NCI-H187 (cell line): ENCODE measurements at places on chromosomes 12 and 14.

DNA sequence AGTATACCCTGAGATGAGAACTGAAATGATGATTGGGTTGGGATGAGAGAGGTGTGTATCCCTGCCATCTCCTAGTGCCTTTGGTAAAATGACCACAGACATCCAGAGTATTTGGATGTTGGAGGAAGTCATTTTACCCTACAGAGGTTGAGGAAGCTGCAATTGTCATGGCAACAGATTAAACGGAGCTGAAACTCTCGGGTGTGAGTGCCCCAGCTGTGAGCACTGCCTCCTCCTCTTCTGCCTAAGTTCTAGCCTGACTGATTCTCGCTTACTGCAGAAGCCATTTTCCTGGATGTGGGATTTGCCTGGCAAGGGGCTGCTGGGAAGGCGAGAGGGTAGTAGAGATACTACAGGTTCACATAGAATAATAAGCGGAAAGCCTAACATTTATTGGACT lies 10.3 kb upstream of the PPP4R4 start:
- DNase-seq, result no peak

- DNase-seq, result no peak
Observed at GRCh38 chr14:58298477-58299400, at the start of gene ARID4A. ARID4A (plus strand) TSS chr14:58298555; CDS start chr14:58299855, 1,300 bp downstream.

DNA sequence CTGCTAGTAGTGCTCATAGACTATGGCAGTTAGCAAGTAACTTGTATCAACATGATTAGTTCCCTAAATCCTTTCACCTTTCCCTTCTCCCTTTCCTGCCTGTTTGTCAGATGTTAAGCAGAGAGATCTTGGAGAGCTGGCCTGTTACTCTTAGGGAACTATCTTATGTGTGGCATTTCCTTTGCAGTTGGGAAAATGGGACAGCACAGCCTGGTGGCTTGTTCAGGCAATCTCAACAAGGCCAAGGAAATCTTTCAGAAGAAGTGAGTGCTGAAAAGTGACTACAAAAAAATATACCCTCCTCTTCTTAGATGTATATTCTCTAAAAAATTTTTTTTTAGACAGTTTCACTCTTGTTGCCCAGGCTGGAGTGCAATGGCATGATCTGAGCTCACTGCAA lies 7.4 kb downstream of the PARP2 start:
- no peak for DNase-seq

DNA sequence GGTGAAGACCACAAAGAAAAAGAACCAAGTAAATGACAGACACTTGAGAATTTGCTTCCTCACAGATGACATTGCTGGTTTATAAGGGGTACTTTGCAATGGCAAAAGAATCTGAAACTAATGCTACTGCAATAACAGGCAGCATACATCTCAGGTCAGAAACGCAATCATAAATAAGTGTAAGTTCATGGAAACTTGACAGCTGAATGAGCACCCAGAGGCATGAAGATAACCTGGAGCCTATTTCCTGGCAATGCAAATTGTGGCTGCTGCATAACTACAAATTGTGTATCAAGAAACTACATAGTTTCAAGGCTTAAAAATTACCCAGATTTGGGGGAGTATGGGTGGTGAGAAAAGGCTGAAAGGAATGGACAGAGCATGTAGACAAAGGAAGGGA lies 8.5 kb upstream of the MYO1A start:
- no peak for DNase-seq

- DNase-seq, result no peak
Observed at GRCh38 chr12:6469609-6470374, 685 bp downstream of the VAMP1 start.

- no peak for DNase-seq
Observed at GRCh38 chr14:104599446-104599845, 5.1 kb downstream of the TMEM179 start.

DNA sequence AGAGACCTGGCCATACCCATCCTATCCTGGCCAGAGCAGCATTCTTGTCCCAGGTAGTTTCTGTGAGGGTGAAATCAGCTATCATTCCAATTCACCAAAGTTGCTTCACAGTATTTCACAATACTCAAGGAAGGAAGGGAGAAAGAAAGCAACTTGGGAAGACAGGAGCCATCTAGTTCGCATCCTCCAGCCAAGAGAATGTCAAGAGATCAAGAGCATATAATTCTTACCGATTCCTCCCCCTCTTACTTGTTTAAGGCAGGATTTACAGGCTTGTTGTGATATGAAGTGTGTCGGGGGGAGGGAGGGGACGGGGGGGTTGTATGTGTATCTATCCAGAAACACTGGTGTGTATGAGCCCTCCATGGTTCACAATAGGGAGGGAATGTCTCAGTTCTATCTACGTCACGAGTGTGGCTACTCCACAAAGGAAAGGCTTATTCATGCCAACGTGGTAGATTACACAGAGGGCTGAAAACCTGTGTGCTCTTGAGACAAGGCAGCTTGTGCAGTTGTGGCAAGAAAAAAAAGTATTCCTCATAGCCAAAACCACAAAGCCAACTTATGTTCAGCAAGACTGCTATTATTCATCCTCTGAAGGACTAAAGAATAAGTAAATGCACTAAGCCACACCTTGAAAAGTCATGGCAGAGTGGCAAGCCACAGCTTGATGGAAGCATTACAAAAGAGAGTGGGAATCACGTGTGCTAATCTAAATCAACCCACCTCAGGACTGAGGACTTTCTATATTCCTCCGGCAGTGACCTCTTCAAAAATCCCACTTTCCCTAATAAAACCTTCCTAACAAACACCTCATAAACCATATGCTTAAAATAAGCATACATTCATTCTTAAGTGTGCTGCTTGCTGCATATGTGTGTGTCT lies 35.0 kb downstream of the CORO1C start:
- DNase-seq, result peak; percentile 92

- DNase-seq, result no peak
Observed at GRCh38 chr12:8156416-8156815, 399 bp upstream of the ZNF705A start.

GRCh38 chr12:53299101-53299453 lies 418 bp upstream of the MYG1 start:
- DNase-seq, result no peak

GRCh38 chr12:112479413-112479812 lies 60.7 kb downstream of the PTPN11 start:
- DNase-seq, result no peak

GRCh38 chr12:67442347-67442841 lies 173.2 kb downstream of the CAND1 start:
- DNase-seq, result no peak

- no peak for DNase-seq
Observed at GRCh38 chr12:83866477-83866876, 1046.1 kb downstream of the SLC6A15 start.

GRCh38 chr12:120642826-120643225 lies 2.4 kb downstream of the CABP1 start:
- no peak for DNase-seq

GRCh38 chr12:89893972-89894706 lies 185.5 kb upstream of the ATP2B1 start:
- no peak for DNase-seq

DNA sequence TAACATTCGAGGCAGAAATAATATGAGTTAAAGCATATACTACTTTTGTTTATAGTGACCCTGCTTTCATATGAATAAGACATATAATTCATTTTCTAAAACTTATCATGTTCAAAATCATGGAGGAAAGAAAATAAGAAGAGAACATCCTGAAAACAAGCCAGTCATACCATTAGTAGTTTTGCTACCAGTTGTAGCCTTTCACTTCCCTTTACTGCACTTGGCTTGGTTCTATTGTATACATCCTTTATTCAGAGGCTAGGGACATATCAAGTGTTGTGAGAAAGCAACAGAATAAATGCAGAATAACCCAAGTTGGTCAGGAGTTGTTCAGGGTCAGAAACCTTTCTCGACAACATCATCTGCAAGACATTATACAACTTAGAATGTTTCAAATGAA lies 598.7 kb downstream of the SOX5 start:
- no peak for DNase-seq

DNA sequence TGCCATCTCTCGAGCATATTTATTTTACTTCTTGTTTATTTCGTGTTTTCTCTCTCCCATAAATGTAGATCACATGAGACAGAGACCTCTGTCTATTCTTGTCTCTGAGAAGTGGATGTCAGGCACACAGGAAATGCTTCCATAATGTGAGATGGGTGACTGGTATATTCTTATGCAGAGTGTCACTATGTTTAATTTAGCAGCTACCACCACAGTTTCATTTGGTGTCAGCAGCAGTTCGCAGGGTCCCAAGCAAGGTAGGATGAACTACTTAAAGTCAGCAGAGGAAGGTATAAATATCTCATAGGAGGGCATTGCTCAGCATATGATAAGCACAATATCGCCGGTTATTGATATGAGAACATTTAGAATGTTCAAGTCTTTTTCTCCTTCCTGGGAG lies 180.9 kb upstream of the CNTN1 start:
- DNase-seq, result no peak

DNA sequence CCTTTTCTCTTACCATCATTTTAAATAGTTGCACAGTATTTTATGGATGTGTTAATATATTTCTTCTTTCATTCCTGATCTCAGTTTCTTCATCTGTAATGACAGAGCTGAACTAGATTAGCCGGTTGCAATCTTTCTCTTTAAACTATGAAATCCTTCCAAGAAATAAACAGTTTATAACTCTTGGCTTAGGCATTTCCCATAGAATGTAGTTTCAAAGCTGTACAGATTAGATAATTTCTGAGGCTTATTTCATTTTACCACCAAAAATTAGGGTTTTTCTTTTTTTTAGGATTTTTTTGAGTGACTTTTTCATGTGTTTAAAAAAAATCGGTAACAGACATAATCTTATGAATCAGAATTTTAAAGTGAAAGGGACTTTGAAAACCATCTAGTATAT lies 144.0 kb downstream of the RAD51B start:
- no peak for DNase-seq

- no peak for DNase-seq
Observed at GRCh38 chr12:1132311-1132710, 141.3 kb downstream of the ERC1 start.

GRCh38 chr14:57345106-57345505 lies 45.3 kb upstream of the NAA30 start:
- DNase-seq, result no peak

DNA sequence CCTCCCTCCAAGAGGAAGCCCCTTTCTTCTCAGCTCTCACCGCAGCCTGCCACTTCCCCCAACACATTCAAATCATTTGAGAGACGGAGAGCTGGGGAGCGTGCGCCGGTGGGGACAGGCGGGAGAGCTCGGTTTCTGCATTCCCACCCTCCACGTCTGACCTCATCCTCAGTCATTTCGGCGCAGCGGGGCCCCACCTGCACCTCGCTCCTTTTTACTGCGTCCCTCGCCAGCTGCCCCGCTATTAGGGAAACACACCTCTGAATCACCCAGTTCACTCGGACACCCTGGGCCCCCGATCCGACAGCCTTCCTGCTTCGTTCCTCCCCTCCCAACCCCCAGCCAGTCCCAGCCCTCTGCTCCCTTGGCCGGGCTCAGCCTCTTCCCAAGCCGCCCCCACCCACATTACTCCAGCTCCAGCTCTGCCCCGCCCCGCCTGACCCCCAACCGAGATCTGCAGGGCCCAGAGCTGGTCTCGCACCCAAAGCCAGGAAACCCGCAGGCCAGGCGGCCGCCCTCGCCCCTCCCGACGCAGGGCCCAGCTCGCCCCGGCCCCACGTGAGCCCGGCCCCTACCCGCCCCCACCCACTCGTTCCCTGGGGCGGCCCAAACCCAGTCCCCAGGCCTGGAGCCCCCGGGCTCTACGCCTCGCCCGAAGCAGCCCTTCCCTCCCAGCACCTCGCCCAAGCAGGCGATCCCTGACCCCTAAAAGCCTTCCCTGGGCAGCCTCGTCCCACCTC lies 783 bp downstream of the CORO1C start:
- peak; percentile 65 for DNase-seq

- no peak for DNase-seq
Observed at GRCh38 chr12:64813723-64814122, 10.7 kb upstream of the TBC1D30 start.

DNA sequence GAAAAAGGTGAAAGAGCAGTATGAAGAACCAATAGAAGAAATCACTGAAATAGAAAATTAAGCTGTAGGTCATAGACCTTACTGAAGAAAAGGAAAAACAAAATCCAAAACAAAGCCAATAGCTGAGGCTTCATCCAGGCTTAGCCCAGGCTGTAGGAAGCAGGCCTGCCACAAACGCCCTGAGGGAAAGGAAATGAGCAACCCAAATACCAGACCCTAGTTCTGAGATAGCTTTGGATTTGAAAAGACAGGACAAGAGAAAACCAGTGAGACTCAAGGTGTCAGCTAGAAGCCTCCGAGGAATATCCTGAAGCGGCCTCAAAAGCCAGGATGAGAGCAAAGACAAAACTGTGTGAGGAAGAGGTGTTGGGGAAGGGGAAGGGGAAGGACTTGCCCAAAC lies 79.2 kb downstream of the FERMT2 start:
- no peak for DNase-seq

DNA sequence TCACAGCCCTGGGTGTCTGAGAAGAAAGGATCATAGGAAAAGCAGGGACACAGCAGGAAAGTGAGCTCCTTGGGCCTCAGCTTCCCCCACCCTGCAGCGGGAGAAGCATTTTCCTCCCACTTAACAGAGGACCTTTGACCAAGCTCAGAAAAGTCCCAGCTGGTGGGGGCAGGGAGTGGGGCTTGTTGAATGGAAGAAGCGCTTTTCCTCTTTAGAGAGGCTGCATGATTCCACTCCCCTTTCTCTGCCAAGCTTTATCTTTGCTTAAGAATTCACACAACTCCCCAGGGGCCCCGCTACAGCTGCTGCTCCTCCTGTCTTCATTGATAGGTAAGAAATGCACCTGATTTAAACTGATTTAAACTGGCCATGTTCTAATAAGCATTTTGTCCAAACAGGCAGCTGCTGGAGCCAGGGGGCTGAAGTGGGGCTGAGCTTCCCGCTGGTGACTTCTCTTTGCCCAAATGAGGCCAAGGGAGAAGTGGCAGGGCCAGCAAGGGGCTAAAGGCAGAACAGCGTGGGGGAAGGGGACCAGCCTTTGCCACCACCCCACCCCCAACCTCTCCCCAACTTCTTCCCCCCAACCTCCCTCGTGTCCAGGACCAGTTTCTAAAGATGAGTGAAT lies 1.7 kb upstream of the PAPLN start:
- DNase-seq, result peak; percentile 71

GRCh38 chr14:61033855-61034254 lies 52.8 kb downstream of the SLC38A6 start:
- no peak for DNase-seq

DNA sequence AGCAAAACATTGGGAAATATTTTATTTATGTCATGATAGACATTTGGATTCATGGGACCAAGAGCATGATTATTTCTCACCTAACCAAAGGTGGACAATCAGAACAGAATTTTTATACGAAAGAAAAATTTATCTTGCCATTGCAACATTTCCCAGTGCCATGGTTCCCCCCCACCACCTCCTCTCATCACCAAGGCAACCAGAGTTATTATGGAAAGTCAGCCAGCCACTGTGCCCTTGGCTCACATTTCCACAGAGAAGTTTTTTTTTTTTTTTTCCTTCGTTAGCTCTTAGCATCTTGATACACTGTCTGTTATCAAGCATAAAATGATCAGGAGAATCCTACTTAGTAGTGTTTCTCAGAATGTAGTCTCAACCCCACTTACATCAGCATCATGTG lies 176.4 kb upstream of the TMTC1 start:
- DNase-seq, result no peak

- no peak for DNase-seq
Observed at GRCh38 chr14:66453469-66453868, 32.7 kb upstream of the CCDC196 start.
